ENCODE measurements at places on chromosomes 6 and 20.
A peak's percentile ranks its signal among the peaks of the same experiment; 100 is the strongest.

DNA sequence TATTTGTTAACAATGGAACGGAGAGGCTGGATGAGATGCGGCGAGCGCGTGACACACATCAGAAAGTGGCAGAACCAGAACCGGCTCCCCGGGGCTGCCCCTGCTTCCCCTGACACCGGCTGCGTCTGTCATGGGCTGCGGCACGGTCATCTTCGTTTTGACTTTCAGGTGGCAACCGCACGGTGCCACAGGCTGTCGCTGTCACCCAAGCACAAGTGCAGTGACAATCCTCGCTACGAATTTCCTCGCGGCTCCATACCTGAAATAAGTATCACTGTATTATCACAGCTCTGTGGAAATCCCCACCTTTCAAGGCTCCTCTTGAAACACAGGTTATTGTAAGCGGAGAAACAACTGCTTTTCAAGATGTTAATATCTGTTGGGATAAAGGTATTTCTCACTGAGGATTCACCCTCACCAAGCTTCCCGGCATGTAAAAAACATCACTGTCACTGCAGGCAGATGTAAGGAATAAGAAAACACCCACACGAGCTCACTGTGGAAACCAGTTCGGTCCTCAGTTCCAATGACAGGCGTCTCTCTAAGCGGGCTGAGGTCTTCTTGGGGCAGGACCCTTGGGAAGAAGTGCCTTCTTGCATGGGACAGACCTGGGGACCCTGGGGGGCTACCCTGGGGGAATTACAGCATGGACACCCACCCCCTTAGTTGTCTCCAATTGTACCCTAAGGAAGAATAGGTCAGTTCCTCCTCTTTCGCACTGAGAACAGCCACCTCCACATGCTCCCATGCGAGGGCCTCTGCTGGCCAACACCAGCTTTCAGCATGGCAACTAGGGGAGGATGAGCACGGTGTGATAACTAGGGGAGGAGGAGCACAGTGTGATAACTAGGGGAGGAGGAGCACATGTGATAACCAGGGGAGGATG, 86.3 kb downstream of the DACT2 start:
- no peak for DNase-seq

GRCh38 chr6:6460416-6460815, 128.1 kb upstream of the LY86 start:
- DNase-seq, result no peak

DNA sequence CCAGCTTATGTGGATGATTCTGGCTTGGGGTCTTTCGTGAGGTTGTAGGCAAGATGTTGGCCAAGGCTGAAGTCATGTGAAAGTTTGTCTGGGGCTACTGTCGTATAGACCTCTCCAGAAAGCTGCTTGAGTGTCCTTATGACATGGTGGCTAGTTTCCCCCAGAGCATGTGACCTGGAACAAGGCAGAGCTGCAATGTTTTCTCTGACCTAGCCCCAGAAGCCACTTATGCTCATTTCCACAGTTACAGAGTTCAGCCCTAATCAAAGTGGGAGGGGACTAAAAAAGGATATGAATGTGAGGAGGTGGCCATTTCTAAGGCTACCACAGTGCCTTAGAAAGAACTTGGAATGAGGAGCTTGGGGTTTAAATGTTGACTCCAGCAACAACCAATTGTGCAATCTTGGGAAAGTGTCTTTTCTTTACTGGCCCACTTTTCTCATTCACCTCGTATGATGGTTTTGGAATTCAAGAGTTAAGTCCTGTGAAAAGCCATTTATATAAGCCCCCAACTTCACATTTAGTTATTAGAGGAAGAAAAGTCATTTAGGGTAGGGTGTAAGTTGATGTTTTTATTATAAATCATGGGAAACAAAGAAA, 5.9 kb upstream of the ASXL1 start:
- DNase-seq, result no peak

DNA sequence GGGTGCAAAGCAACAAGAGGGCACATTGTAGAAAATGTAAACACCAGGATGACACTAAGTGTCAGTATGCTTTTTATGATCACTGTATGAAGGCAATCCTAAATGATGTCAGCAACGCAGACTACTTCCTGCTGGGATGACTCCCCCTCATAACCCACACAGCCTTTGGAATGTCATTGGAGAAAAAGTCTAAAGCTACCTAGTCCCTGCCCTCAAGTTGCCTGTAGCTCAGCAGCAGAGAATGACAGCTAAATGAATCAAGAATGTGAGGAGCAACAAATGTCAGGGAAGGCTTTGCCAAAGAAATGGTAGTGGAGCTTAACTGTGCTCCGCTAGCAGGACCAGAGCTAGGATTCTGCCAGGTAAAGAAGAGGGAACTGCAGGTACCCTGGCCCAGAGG, 555.6 kb downstream of the CD83 start:
- no peak for DNase-seq

DNA sequence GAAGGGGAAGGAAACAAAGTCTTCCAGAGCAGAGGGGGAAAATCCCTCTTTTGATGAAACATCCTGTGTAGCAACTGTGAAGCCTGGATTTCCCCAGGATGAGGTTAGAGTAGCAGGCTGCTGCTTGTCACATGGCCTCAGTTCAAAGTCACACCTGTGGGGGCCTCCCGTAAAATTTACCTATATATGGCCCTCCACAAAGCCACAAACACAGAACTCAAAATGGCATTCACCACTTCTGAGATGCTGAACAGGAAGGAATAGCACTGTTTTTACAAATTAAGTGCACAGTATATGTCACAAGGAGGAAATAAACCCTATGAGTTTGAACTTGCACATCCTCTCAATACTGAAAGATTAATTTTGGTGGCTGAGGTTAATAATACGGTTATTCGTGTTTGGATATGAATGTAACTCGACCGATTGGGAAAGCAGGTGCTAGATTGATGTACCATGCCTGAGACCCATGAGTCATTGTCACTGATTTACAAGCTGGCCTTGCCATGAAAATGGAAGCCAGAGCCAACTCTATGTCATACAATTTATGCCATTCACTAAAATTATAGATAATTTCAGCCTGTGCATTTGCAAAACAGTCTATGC, 70.6 kb downstream of the SGK1 start:
- peak; percentile 70 for DNase-seq

DNA sequence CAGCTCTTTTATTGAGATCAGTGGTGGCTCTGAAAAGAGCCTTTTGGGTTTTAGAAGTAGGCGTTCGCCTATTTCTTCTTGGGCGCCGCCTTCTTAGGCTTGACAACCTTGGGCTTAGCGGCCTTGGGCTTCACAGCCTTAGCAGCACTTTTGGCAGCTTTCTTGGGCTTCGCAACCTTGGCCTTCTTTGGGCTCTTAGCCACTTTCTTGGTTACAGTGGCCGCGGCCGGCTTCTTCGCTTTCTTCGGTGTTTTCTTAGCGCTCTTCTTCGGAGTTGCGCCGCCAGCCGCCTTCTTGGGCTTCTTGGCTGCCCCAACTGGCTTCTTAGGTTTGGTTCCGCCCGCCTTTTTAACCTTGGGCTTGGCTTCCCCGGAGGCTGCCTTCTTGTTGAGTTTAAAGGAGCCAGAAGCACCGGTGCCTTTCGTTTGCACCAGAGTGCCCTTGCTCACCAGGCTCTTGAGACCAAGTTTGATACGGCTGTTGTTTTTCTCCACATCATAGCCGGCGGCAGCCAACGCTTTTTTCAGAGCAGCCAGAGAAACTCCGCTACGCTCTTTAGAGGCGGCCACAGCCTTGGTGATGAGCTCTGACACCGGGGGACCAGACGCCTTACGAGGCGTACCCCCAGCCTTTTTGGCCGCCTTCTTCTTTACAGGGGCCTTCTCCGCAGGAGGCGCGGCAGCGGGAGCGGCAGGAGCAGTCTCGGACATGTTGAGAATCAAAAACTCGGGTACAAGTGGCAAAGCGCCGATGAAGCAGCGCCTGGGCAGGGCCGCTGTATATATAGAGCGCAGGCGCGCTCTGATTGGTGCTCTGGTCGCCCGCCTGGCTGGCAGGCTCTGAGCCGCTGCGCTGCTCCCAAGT, 31.3 kb upstream of the HFE start:
- DNase-seq, result peak; percentile 84

DNA sequence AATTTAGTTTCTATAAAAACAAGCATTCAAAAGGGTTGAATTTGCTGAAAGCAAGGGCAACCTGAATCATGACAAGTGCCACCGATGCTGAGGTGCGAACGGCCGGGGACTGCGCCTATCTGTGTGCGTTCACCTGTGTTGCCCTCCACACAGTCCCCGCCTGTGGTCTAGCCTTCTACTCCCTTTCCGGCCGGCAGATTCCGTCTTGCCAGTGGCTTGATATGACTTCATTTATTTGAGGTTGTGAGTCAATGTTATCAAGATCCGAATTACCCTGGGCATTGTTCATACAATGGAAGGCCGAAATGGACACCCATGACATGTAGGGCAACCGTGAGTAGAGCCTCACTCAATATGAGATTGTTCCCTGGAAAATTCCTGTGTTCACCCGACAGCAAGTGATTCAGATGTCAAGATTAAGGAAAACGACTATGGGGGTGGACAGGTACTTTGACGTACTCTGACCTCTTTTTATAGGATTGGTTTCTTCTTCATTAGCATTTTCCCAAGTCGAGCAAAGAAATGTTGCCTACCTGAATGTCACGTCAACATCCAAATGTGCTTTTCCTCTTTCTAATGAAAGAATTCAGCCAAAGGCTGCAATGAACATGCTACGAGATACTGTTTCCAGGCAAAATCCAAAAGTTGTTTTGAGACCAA, 41.1 kb upstream of the NEDD9 start:
- DNase-seq, result no peak

GRCh38 chr6:132410830-132411229, 9.6 kb upstream of the MOXD1 start:
- no peak for DNase-seq

DNA sequence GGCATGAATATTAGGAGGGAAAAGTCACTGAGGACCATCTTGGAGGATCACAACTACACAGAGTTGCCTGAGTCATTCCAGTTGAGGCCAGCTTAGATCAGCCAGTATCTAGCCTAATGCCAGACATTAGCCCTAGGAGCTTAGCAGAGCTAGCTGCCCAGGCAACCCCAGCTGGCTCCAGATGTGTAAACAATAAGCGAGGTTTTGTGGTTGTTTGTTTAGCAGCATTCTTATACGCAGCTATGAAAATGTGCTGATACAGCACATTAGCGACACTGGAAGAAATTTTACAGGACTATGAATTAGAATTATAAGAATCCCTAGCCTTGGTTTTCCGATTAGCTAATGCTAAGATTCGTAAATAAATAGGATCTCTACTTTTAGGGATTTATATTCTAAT, 59.3 kb downstream of the BTBD3 start:
- no peak for DNase-seq

DNA sequence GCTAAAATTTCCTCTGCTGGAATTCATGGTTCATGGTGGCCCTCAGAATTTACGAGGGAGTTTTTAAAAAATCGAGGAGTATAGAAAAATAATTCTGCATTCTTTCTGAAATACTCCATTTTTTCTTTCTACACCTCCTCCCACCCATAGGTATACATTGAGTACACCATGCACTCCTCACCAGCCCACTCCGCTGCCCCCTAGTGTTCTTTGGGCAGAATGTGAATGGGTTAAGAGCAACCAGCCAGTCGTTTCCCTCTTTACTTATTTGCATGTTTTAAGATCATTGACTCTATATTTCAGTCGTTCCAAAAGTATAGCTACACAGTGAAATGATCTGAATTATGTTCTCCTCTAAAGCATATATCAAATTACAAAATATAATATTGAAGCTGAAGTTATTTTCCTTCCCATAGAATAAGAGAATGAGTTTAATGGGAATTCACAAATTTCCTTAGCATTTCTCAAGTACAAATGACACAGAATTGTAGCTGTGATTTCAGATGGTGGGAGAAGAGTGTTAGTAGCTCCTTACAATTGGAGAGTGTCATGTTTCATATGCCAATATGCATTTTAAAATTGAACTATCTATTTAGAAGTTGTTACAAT, 977.7 kb upstream of the SLC35B3 start:
- no peak for DNase-seq

DNA sequence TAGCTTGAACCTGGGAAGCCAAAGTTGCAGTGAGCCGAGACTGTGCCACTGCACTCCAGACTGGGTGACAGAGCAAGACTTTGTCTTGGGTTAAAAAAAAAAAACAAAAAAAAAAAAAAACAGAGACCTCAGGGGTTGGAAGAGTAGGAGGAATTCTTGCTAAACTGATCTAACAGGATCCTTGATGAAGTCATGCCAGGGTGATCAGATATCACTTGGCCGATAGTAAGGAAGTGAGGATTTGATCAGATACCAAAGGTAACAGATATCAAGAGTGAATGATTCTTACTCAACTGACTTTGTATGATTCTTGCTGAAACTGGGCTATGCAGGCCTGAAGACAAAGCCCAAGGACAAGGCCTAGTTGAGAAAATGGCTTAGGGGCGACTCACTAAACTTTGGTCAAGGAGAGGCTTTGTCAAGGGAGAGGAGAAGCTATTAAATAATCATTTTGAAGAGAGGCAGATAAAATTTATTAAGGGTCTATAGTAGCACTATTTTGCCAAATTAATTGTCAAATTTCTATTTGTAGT, 624.7 kb downstream of the UTRN start:
- DNase-seq, result no peak

DNA sequence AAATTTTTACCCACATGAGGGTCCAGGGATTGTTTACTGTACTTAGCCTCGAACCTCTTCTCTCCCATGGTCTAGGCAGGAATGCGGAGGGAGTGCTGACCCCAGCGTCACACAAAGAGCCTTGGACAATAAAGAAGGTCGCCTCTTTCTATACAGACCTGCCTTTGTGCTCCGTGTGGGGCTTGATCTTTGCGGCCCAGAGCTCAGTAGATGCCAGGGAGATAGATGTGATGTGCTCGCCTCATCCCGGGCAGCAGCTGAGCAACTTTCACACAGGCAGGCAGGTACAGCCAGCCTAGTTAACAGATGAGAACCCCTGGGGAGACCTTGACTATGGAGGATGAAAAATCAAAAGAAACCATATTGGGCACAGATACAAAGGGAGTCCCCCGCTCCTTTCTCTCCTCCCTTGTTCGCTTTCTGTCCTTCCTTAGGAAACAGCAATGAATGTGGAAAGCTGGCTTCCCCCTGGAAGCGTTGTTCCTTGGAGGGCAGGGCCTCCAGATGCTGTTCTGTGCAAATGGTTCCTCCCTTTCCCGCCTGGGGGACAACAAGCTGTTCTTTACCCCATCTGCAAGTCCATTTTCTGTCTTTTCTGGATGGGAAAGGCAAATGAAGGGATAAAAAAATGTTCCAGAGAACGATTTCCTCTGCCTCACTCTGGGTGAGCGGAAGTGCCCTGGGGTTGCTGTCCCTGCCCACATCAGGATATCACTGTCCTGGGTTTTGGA, 128.3 kb downstream of the OLIG3 start:
- DNase-seq, result no peak

Data from activated gamma-delta T cell treated with Interleukin-2 at 50 U/mL for 16 hours (primary cell).